Activated CD4-positive, alpha-beta memory T cell treated with anti-CD3 and anti-CD28 coated beads, Interleukin-2, amount 10 ng/mL, durations not matched to agents 7 days and 5 days (primary cell): ENCODE measurements at places on chromosomes 3 and 15. TPM values are rescaled to one million over a fixed set of nuclear protein-coding genes. Genes with fewer than 3 reads are reported as not detected.

- H3K36me3 ChIP-seq, result no peaks in the 10 kb centered on the region
- H3K27ac ChIP-seq, result no peak overlapping the region
- no peak overlapping the region for H3K4me3 ChIP-seq
- peaks cover 5% of the 10 kb centered on the region for H3K4me1 ChIP-seq
- DNase-seq, result no peak
These were observed 467 bp downstream of the HGD start for GRCh38 chr3:120681506-120682038.

DNA sequence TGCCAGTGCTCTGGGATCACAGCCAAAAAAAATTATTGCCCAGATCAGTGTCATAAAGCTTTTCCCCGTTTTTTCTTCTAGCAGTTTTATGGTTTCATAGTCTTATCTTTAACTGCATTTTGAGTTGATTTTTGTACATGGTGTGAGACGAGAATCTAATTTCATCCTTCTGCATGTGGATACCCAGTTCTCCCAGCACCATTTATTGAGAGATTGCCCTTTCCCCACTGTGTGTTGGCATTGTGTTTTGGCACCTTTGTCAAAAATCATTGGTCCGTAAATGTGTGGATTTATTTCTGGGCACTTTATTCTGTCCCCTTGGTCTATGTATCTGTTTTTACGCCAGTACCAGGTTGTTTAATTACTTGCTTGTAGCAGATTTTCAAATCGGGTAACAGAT, 122.8 kb downstream of the TAFA4 start:
- H3K4me1 ChIP-seq, result no peaks in the 10 kb centered on the region
- DNase-seq, result no peak
- no peaks in the 10 kb centered on the region for H3K36me3 ChIP-seq

The NPAP1 gene
- not detected for total RNA-seq

GRCh38 chr3:10674578-10674977, 141.4 kb upstream of the SLC6A11 start:
- DNase-seq, result no peak
- H3K4me3 ChIP-seq, result no peak overlapping the region
- no peaks in the 10 kb centered on the region for H3K36me3 ChIP-seq
- peaks cover 1% of the 10 kb centered on the region for H3K4me1 ChIP-seq

- H3K4me1 ChIP-seq, result peaks cover 58% of the 10 kb centered on the region
- H3K27ac ChIP-seq, result peak overlapping the region; percentile 96
- peak overlapping the region; percentile 78 for H3K4me3 ChIP-seq
- no peak for DNase-seq
These were observed 9.5 kb downstream of the CMTM7 start for GRCh38 chr3:32401126-32401525.

DNA sequence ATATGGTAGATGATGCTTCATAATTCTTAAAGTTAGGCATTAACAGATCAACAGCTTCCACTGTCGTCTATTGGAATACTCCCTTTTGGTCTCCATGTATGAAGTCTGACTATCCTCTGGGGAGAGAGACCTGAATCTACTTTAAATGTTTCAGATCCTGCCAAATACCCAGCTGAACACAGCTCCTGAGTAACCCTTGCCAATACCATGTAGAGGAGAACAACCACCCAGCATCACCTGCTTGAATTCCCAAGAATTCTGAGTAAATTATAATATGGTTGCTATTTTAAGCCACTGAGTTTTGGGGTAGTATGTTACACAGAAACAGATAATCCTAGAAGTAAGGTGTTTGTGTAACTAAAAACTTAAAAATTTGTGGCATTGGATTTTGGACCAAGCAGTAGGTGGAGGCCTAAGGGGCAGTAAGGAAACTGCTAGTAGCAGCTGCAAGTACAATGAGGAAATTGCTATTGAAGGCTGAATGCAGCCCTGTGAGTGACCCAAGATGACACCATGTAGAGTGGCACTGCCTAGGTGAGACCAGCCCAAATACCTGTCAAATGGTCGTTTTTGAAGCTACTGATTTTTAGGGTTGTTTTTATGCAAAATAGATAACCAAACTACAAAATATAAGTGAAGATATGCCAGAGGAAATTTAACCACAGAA, 30.9 kb downstream of the NRG4 start:
- H3K27me3 ChIP-seq, result peaks cover 34% of the 10 kb centered on the region
- no peak overlapping the region for H3K4me3 ChIP-seq
- no peak for DNase-seq
- no peak overlapping the region for H3K27ac ChIP-seq

GRCh38 chr15:99755692-99756409, 22.6 kb upstream of the LYSMD4 start:
- H3K36me3 ChIP-seq, result no peaks in the 10 kb centered on the region
- H3K27ac ChIP-seq, result no peak overlapping the region
- DNase-seq, result peak; percentile 37
- no peaks in the 10 kb centered on the region for H3K4me1 ChIP-seq
- H3K27me3 ChIP-seq, result peaks cover 3% of the 10 kb centered on the region

The MUC13 gene
- not detected for total RNA-seq

DNA sequence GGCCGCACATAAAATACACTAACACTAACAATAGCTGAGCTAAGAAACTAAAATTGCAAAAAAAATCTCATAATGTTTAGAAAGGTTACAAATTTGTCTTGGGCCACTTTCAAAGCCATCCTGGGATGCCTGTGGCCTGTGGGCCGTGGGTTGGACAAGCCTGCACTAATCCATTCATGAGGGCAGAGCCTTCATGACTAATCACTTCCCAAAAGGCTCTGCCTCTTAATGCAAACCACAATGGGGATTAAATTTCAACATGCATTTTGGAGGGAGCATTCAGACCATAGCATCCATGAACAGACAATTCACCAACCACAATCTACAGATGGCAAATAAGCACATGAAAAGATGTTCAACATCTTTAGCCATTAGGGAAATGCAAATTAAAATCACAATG, 128.2 kb downstream of the SUCLG2 start:
- no peak for DNase-seq
- H3K36me3 ChIP-seq, result peaks cover 37% of the 10 kb centered on the region
- no peak overlapping the region for H3K4me3 ChIP-seq
- H3K27ac ChIP-seq, result no peak overlapping the region
- peaks cover 3% of the 10 kb centered on the region for H3K4me1 ChIP-seq

GRCh38 chr15:60548101-60548500, 69.2 kb upstream of the ICE2 start:
- peaks cover 96% of the 10 kb centered on the region for H3K4me1 ChIP-seq
- peak overlapping the region; percentile 65 for H3K4me3 ChIP-seq
- DNase-seq, result peak; percentile 60
- peak overlapping the region; percentile 95 for H3K27ac ChIP-seq
- peaks cover 37% of the 10 kb centered on the region for H3K36me3 ChIP-seq
